ENCODE measurements at places on chromosomes 16 and 17.

GRCh38 chr17:27349540-27350021, 55.7 kb downstream of the WSB1 start:
- DNase-seq, result no peak

- DNase-seq, result no peak
Measured at GRCh38 chr16:84288902-84289301, 5.8 kb upstream of the WFDC1 start.

- no peak for DNase-seq
Measured at GRCh38 chr16:57906382-57907316, 64.3 kb downstream of the CNGB1 start.

- no peak for DNase-seq
Measured at GRCh38 chr16:4749700-4750257, 15.4 kb downstream of the DNAAF8 start.

- DNase-seq, result no peak
Measured at GRCh38 chr17:28928061-28928460, 23.3 kb downstream of the PHF12 start.

- no peak for DNase-seq
Measured at GRCh38 chr17:59427425-59427921, 96.0 kb downstream of the YPEL2 start.

GRCh38 chr17:70274255-70274654, 104.9 kb downstream of the KCNJ2 start:
- no peak for DNase-seq

- DNase-seq, result peak; percentile 59
Measured at GRCh38 chr16:2969545-2970521, 685 bp downstream of the PAQR4 start.

- DNase-seq, result peak; percentile 79
Measured at GRCh38 chr17:49496183-49496866, 1.2 kb downstream of the NGFR start.

DNA sequence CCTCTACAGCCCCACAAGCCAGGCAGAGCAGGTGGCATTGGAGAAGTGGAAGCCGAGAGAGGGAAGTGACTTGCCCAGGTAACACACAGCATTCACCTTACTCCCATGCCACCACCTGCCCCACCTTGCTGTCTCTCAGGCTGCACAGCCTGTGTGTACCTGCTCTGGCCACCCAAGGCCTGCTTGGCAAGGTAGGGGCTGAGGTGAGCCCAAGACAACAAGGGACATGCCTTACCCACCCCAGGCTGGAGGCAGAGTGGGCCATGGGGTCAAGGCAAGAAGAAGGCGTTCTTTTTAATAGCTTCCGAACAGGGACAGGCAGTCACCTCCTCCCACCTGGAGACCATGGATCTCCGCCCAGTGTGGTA, 40.1 kb downstream of the IRX3 start:
- no peak for DNase-seq

- DNase-seq, result no peak
Measured at GRCh38 chr17:15408803-15409202, 58.6 kb downstream of the CDRT4 start.

GRCh38 chr16:78836802-78837491, 737.5 kb downstream of the WWOX start:
- DNase-seq, result no peak

DNA sequence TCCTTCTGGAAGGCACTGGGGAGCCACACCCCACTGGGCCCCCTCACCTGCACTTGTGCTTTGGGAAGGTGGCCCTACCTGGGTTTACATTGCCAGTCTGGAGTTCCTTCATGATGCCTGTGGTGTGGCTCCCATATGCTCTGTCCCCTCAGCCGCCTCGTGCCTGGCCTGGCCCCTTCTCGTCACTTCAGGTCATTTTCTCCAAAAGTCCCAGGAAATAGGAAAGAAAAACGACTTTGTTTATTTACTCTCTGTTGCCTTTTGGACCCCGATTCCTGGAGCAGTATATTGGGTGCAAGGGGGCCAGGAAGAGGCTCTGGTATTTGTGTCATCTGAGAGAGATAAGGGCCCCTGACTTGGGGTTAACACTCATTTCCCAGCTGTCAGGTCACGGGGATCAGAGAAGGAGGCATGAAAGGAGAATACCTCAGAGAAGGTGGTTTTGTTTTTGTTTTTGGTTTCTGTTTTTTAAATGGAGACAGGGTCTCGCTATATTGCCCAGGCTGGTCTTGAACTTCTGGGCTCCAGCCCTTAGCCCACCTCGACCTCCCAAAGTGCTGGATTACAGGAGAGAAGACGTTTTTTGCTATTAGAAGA, 4.7 kb downstream of the SOCS3 start:
- no peak for DNase-seq

- DNase-seq, result no peak
Measured at GRCh38 chr17:63741143-63741407, 524 bp downstream of the STRADA start.

DNA sequence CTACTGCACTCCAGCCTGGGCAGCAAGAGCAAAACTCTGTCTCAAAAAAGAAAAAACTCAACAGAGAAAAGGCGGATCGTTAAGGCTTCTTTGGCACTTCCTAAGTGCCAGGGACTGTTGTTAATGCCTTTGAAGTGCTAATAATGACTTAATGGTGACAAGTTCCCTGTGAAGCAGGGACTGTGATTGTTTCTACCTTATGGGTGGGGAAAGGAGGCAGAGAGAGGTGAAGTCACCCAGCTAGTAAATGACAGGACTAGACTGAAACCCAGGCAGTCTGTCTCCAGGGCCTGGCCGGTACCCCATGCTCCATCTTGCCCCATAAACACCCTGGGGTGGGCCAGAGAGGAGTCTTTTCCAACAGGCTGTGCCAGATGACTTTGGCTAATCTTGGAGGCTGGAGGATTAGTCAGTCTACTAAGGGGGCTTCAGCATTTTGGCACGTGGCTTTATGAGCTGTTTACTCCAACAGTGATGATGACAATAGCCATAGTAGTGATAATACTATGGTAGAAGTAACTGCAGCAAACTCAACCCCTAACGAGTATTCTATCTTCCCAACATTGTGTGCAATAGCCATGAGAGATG, 26.9 kb downstream of the ABCC1 start:
- DNase-seq, result no peak

DNA sequence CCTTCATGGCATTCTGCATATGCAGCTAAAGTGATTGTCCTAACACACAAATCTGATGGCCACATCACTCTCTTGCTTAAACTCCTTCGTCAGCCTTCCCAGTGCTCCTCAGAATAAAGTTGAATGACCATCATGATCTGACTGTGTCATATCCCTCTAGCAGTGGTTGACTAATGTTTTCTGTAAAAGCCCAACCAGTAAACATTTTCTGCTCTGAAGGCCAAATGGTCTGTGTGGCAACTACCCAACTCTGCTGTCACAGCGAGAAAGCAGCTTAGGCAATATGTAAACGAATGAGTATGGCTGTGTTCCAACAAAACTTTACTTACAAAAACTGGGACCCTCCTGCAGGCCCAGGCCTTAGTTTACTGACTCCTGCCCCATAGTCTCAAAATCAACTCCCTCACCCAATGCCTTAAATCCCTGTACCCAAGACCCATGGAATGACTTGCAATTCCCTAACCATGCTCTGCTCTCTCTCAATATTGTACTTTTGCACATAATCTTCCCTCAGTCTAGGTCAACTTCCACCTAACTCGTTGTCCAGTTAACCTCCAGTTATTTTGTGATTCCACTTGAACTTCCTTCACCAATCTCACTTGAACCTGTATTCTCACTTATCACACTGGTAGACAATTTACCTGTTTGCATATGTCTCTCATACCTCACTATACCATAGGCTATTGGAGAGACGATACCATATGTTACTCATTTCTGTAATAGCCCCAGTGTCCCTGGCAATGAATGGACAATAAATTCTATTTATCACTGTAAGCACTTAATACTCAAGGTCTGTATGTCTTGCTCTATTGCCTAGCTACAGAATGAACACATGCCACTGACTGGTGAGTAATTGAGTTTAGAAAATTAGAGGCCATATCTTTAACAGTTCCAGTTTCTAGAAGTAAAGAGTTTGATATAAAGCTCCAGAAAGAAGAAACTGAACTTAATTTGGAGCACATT, 29.1 kb downstream of the TMEM100 start:
- no peak for DNase-seq

- DNase-seq, result peak; percentile 75
Measured at GRCh38 chr17:80663781-80664206, 119.2 kb downstream of the RPTOR start.

- no peak for DNase-seq
Measured at GRCh38 chr17:79509008-79509407, 101.8 kb downstream of the RBFOX3 start.

DNA sequence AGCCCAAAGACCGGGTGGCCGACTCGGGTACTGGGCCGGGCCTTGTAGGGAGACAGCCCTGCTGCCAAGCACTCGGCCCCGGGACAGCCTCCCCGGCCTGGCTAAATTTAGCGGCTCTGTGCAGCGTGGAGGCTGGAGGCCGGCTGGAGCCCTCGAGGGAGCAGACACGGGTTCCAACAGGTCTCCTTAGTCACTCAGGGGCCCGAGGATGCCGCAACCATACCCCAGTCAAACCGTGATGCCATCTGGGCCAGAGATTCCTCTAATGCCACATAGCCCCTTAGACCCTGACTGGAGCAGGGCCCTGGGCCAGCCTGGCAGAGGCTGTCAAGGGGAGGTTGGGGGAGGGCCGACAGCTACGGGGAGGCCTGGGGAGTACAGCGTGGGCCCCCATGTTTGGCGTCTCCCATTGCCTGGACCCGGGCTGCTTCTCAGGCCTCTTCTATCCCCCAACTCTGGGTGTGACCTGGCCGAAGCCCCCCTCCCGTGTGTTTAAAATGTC, 2.9 kb upstream of the P2RX1 start:
- no peak for DNase-seq

- no peak for DNase-seq
Measured at GRCh38 chr17:58327363-58328194, 1.0 kb downstream of the TSPOAP1 start.

- DNase-seq, result no peak
Measured at GRCh38 chr16:31525113-31525512, 2.6 kb upstream of the AHSP start.

DNA sequence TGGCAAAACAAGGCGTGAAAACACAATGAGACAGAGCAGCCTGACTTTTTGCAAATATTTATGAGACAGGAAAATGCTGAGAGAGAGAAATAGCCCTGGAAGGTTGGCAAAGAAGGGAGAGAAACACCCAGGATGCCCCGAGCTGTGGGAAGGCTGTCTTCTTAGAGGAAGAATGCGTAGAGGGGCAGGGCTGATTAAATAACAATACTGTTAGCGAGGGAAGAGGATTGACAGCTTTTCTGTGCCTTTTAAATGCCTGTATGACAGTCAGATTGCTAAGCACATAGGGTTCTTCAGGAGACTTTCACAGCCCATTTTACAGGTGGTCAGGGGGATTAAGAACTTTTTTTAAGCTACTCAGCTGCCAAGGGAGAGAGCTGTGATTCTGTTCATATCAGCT, 219.2 kb downstream of the SHISA9 start:
- no peak for DNase-seq

DNA sequence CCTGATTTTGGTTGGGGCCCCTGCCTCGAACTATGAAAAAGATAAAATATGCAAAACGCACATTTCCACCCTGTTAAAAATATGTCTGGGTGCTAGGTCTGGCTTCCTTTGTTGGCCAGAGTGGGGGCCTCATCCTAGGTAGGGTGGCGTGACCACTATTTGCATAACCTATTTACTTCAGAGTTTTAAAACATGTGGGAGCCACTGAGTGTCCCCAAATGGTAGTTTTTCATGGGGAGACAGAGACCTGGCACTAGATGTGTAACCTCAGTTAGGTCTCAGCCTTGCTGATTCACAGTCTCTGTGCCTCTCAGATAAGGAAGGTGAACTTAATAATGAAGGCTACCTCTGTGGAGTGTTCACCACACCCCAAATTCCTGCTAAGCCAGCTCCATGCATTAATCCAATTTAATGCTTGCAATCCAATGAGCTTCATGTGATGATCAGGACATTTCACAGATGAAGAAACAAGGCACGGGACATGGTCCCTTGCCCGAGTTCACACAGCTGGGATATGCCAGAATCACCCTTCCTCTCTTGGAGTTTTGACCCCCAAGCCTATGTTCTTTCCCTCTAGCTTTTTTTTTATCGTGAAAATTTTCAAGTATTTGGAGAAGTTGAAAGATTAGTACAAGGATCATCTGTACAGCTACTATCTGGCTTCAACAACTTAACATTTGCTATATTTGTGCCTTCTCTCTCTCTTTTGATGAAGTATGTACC, 103.4 kb downstream of the IRF8 start:
- DNase-seq, result no peak

DNA sequence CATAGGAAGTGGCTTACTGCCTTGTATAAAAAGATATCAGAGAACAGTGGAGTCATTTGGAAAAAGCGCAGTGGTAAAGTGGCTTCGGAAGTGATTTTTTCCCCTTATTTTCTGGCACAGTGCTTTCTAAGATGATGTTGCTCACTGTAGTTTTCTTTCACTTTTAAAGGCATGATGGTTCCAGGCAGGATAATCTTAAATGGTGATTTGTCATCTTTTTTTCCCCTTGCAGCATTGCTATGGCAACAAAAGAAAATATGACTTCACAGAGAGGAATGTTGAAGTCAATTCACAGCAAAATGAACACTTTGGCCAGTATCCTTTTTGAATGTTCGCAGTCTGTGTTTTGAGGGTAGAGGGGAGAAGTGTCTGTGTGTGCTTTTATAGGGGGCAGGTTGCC, 42.5 kb downstream of the GOSR1 start:
- DNase-seq, result no peak

GRCh38 chr17:40063187-40063771, 514 bp downstream of the THRA start:
- no peak for DNase-seq

DNA sequence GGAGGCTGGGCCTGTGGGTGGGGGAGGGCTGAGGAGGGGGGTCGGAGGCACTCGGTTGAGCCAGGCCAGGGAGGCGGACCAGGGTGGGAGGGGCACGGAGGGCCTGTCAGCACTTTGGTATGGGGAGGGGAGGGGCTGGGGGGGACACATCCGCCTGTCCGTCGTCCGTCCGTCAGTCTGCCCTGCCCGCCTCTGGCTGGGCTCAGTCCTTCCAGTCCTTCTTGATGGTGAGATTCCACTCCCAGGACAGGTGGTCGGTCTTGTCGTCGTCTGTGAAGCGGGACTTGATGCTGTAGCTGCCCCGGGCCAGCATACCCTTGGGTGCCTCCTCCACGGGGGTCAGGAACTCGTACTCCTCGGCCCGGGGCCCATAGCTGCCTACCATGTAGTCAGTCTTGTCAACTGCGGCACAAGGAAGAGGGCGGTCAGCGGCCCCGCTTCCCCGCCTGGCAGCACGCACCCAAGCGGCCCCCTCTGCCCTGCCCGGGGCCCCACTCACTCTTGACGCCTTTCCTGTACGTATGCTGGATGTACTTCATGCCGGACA, 2.4 kb downstream of the ARHGDIA start:
- DNase-seq, result no peak
